ENCODE measurements at places on chromosomes 5 and 9.

GRCh38 chr5:43547532-43547931 lies 9.3 kb downstream of the PAIP1 start:
- no peaks in the 10 kb centered on the region for H3K4me1 ChIP-seq
- peaks cover 44% of the 10 kb centered on the region for H3K36me3 ChIP-seq
- DNase-seq = no peak
- H3K4me3 ChIP-seq = no peak overlapping the region

DNA sequence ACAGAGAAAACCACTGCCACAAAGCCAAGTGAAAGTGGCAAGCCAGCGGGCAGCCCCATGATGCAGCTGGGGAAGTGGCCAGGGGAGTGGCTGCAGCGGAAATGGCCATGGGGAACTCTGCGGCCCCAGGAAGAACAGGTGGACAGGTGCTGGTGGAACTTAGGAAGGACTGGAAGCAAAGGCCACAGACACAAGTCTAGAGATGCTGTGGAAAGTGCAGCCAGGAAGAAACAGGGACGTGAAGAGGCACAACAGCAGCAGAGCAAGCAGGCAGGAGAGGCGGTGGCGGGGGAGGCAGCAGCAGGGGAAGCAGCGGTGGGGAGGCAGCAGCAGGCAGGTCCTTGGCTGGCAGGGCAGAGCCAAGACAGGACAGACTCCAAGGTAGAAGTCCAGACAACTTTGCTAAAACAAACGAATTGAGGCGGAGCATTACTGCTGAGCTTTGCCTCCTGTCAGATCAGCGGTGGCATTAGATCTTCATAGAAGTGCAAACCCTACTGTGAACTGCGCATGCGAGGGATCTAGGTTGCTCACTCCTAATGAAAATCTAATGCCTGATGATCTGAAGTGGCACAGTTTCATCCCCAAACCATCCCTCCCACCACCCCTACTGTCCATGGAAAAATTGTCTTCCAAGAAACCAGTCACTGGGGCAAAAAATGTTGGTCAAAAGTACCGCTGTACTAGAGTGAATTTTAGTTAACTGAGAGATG lies 11.8 kb downstream of the SURF6 start:
- no peaks in the 10 kb centered on the region for H3K4me1 ChIP-seq
- H3K27me3 ChIP-seq = no peaks in the 10 kb centered on the region
- H3K27ac ChIP-seq = no peak overlapping the region
- DNase-seq = no peak

DNA sequence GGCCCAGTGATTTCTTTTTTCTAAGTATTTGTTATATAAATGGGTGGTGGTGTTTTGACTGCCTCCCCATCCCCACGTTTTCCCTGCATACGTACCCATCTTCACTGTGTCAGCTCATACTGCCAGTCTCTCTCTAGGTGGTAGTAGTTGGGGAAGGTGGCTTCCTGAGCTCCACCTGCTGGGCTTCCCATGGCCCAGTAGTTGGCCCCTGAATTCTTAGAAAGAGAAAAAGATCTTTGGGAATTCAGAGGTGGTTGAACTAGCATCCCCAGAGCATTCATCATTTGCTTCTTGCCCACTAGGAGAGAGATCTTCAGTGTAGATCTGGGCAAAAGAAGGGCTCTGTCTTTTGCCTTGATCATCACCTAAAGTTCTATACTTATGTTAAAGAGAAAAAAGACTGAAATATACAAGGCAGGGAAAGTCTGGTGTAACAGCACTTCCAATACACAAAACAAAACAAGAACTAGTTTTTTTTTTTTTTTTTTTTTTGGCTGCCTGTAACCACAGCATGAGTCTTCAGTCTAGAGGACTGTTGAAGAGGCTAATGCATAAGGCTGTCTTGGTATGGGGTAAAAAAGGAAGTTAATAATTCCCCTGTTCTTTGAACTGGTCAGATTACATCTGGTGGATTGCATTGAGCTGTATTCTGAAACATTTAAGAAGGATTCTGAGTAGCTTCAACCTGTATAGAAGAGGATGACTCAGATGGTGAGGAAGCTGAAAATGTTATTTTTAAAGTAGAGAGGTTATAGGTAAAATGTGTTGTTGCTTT lies 128.7 kb downstream of the ATG10 start:
- no peaks in the 10 kb centered on the region for H3K36me3 ChIP-seq
- DNase-seq = peak; percentile 11
- H3K27me3 ChIP-seq = no peaks in the 10 kb centered on the region
- no peak overlapping the region for H3K4me3 ChIP-seq
- no peaks in the 10 kb centered on the region for H3K4me1 ChIP-seq
- no peak overlapping the region for H3K27ac ChIP-seq

DNA sequence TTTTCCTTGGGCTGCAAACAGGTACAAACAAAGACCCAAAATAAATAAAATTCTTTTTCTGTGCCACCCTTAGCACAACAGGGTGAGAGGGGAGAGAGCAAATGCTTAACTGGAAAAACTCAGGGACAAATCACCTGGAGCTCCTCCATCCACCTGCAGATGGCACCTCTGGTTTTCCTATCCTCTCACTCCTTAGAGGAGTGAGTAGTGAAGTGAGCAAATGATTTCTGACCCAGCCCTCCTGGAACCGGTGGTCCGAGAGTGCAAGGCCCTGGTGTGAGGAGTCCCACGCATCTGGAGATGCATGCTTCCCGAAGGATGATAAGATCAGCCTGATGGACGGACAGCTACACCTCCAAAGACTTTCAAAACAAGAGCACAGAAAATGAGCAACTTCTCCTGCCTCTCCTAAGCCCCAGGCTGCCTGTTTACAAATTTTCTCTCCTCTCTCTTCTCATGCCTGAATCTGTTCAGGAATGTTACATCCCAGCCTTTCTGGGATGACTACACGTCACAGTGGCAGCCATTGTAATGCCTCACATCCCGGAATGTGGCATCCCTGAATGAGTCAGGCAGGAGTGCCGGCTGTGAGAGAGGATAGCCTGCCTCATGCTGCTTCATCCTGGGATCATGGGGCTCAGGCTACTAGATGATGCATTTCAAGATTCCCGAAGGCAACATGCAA lies 86.4 kb downstream of the ADRB2 start:
- H3K27ac ChIP-seq = peak overlapping the region; percentile 93
- H3K27me3 ChIP-seq = no peaks in the 10 kb centered on the region
- DNase-seq = no peak
- peaks cover 24% of the 10 kb centered on the region for H3K4me1 ChIP-seq

DNA sequence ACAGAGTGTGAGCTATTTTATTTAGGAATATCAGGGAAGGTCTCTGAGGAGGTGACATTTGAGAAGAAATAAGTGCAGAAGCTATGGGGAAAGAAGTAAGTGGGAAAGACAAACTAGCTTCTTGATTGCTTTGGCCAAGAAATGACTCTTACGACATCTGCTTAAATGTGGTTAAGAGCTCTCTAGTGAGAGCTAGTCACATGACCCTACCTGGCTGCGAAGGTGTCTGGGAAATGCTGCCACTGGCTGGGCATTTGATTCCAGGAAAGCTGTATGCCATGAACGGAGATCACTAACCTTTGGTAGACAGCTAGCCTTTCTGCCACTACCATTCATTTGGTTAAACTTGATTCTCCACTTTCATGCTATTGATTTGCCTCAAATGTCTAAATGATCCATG lies 80.1 kb downstream of the KIAA0825 start:
- peaks cover 5% of the 10 kb centered on the region for H3K36me3 ChIP-seq
- no peaks in the 10 kb centered on the region for H3K4me1 ChIP-seq
- no peak for DNase-seq

DNA sequence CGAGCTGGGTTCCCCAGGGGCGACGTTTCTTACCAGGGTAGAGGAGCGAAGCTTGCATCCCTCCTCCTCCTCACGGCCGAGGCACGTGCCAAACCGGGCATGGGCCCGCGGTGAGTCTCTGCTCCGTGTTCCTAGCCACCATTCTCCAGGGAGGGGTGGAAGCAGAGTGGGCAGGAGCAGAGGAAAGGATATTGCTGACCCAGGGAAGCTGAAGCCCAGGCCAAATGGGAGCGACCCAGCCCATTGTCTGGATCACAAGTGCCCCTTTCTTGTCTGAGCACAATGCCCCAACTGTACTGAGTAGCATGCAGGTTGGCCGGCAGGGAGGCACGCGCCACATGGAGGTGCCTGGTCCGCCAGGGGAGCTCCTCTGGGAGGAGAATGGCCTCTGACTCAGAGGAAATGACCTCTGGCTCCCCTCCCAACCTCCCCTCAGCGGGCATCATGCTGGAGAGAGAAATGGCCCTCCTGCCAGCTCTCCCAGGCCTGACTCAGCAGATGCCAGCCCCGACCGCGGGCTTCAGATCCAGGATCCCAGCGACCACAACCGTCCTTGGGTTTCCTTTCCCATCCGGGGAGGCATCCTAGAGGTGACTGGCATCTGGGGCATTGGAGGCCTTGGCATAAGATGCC lies 1.1 kb downstream of the PRR7 start:
- H3K27ac ChIP-seq = no peak overlapping the region
- no peak for DNase-seq
- no peaks in the 10 kb centered on the region for H3K27me3 ChIP-seq
- H3K4me1 ChIP-seq = peaks cover 3% of the 10 kb centered on the region

DNA sequence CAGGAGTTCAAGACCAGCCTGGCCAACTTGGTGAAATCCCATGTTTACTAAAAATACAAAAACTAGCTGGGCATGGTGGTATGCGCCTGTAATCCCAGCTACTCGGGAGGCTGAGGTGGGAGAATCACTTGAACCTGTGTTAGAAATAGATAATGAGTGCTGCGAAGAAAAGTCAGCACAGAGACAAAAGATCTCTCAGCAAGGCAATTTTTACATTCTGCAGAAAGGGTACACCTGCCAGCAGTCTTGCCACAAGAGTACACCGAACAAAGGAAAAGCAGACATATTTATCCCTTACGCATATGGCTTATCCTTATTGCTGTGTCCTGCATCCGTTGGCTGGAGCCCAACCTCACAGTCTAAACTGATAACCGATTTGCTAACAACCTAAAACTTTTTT lies 16.2 kb upstream of the GPBP1 start:
- no peaks in the 10 kb centered on the region for H3K36me3 ChIP-seq
- no peak for DNase-seq
- no peaks in the 10 kb centered on the region for H3K4me1 ChIP-seq
- H3K4me3 ChIP-seq = no peak overlapping the region
- no peaks in the 10 kb centered on the region for H3K27me3 ChIP-seq

GRCh38 chr9:36191686-36192085 lies 965 bp downstream of the CLTA start:
- no peak overlapping the region for H3K27ac ChIP-seq
- H3K27me3 ChIP-seq = no peaks in the 10 kb centered on the region
- peak overlapping the region; percentile 92 for H3K4me3 ChIP-seq
- no peak for DNase-seq

GRCh38 chr9:121690316-121690715 lies 38.9 kb downstream of the DAB2IP start:
- H3K27me3 ChIP-seq = no peaks in the 10 kb centered on the region
- peaks cover 6% of the 10 kb centered on the region for H3K4me1 ChIP-seq
- DNase-seq = no peak
- no peak overlapping the region for H3K4me3 ChIP-seq
- no peak overlapping the region for H3K27ac ChIP-seq

GRCh38 chr5:94433397-94434163 lies 184.8 kb downstream of the KIAA0825 start:
- no peaks in the 10 kb centered on the region for H3K4me1 ChIP-seq
- DNase-seq = no peak
- H3K4me3 ChIP-seq = no peak overlapping the region
- H3K27ac ChIP-seq = no peak overlapping the region

GRCh38 chr9:18485714-18486113 lies 11.8 kb downstream of the ADAMTSL1 start:
- no peaks in the 10 kb centered on the region for H3K36me3 ChIP-seq
- DNase-seq = peak; percentile 55
- no peak overlapping the region for H3K27ac ChIP-seq
- H3K4me3 ChIP-seq = no peak overlapping the region

- peak overlapping the region; percentile 65 for H3K27ac ChIP-seq
- no peaks in the 10 kb centered on the region for H3K36me3 ChIP-seq
- no peaks in the 10 kb centered on the region for H3K4me1 ChIP-seq
- DNase-seq = no peak
- H3K4me3 ChIP-seq = no peak overlapping the region
These were observed 51.0 kb upstream of the RNU6ATAC start for GRCh38 chr9:134215420-134215698.

- DNase-seq = no peak
- no peaks in the 10 kb centered on the region for H3K27me3 ChIP-seq
- no peaks in the 10 kb centered on the region for H3K4me1 ChIP-seq
- no peaks in the 10 kb centered on the region for H3K36me3 ChIP-seq
- H3K4me3 ChIP-seq = no peak overlapping the region
These were observed 106.8 kb upstream of the FST start for GRCh38 chr5:53373451-53374158.

DNA sequence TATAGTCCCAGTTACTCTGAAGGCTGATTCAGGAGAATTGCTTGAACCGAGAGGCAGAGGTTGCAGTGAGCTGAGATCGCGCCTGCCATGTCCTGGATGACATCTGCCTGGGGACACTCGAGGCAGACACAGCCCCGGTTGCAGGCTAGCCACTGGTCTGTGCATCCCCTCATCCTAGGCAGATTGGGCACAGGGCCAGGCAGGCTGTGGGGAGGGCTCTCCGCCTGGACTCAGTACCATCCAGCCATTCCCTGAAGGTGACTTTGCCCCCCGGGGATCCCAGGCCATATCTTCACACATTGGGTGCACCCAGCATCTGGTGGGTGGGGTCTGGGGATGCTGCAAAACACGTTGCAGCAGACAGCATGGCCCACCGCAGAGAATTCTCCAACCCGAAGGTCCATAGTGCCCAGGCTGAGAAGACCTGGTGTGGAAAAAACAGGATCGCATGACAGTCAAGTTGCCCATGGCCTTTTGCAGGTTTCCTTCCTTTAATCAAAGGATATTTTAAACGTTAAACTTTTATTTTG lies 50.9 kb upstream of the SUSD3 start:
- no peak overlapping the region for H3K27ac ChIP-seq
- no peaks in the 10 kb centered on the region for H3K36me3 ChIP-seq
- no peaks in the 10 kb centered on the region for H3K27me3 ChIP-seq
- H3K4me1 ChIP-seq = no peaks in the 10 kb centered on the region
- DNase-seq = no peak

- peaks cover 12% of the 10 kb centered on the region for H3K4me1 ChIP-seq
- H3K4me3 ChIP-seq = no peak overlapping the region
- H3K36me3 ChIP-seq = no peaks in the 10 kb centered on the region
- H3K27me3 ChIP-seq = no peaks in the 10 kb centered on the region
These were observed 65.7 kb upstream of the TNFAIP8 start for GRCh38 chr5:119290161-119290569.

- no peaks in the 10 kb centered on the region for H3K4me1 ChIP-seq
- no peak overlapping the region for H3K4me3 ChIP-seq
- H3K27ac ChIP-seq = no peak overlapping the region
- no peaks in the 10 kb centered on the region for H3K27me3 ChIP-seq
- H3K36me3 ChIP-seq = no peaks in the 10 kb centered on the region
These were observed 25.9 kb upstream of the CACNA1B start for GRCh38 chr9:137851516-137852267.

DNA sequence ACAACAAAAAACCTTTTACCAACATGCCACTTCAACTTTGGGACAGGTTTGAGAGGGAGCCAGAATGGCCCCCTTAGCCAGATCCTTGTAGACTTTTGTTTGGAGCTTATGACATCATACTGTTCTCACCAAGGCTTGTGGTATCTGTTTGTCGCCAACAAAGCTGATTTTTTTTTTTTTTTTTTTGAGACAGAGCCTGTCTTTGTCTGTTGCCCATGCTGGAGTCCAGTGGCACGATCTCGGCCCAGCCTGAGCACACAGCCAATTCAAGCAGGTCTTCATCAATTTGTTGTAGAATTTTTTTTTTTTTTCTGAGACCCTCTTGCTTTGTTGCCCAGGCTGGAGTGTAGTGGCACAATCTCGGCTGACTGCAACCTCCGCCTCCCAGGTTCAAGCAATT lies 26.4 kb upstream of the NTNG2 start:
- no peak overlapping the region for H3K27ac ChIP-seq
- DNase-seq = no peak
- no peaks in the 10 kb centered on the region for H3K4me1 ChIP-seq
- H3K27me3 ChIP-seq = peaks cover 55% of the 10 kb centered on the region
- H3K4me3 ChIP-seq = no peak overlapping the region
